T-helper 1 cell (primary cell): ENCODE measurements at places on chromosomes 4 and X.

DNA sequence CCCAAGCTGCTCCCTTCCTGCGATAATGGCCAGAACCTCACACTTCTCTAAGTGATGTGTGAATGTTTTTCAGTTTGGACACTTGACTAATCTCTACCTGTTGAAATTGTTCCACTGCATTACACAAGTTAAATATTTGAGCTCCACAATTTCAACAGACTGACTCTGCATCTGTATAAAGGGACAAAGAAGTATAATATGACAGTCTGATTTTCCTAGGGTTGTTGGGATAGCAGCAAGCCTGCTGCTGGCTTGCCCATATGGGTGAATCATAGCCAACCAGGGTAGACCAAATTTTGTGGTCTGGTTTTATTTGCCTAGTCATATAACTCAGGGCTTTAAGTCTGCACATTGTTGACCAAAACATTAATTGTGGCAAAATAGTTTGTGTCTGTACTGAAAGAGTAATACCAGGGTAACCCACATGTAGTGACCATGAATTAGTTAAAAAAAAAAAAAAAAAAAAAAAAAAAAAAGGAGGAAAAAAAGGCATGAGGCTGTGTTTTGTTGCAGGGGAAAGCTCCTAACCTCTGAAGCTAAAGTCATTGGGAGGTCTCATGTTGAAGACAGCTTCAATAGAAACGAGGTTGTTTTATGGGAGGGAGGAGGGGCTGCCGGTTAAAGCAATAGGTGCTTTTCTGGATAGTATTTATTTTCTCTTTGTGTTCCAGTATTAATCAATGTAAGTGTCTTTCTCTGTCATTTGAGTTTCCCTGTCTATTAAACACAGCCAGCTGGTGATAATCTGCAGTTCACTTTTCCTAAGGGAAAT, 534.2 kb downstream of the RAB28 start:
- DNase-seq: no peak

DNA sequence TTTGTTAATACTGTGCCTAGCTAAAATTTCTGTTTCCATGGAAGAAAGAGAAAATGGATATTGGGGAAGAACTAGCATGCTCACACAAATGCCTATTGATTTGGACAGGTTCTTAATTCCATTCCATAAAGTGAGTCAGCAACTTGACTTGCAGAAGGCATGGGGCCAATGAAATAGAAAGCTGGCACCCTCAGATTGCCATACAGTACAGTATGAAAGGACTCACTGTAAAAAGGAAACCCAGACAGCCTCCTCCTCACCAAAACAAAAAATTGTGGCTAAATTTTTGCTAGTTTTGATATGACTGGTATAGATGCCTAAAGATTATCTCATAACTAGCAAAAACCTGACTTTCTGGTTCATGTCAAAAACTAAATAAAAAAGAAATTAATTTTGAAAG, 11.2 kb upstream of the TAB3 start:
- no peak for DNase-seq

DNA sequence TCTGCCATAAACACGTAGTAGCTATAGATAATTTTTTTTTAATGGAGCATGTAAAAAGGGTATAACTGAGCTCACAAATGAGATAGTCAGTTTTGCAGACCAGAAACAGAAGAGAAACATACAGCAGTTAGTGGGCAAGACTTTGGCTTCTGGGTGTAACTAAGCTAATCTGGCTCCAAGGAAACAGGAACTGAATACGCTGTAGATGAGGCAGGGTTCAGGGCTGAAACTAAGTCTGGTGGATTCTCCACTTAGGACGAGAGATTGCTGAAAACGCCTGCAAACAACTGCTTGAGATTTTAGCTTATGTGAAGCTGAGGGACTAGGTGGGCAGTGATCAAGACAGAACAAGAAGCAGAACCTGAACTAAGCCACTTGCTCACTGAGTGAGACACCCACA, 91.7 kb downstream of the SMIM20 start:
- DNase-seq: no peak

GRCh38 chr4:20421603-20421985, 169.9 kb downstream of the SLIT2 start:
- no peak for DNase-seq

DNA sequence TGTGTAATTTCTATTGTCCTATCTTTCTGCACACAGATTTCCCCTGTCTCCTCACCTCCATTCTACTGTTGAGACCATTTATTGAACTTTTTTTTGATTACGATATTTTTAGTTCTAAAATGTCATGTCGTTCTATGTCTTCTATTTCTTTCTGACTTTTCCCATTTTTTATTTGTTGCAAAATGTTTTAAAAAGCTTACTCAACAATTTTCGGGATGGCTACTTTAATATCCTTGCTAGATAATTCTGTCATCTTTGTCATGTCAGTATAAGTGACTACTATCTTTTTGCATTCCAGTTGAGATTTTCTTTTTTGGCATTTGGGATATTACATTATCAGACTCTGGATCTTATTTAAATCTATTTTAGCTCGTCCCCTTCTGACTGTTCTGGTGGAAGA, 7.5 kb upstream of the DMD start:
- DNase-seq: no peak

GRCh38 chr4:146333187-146333894, 119.0 kb downstream of the REELD1 start:
- DNase-seq: no peak

DNA sequence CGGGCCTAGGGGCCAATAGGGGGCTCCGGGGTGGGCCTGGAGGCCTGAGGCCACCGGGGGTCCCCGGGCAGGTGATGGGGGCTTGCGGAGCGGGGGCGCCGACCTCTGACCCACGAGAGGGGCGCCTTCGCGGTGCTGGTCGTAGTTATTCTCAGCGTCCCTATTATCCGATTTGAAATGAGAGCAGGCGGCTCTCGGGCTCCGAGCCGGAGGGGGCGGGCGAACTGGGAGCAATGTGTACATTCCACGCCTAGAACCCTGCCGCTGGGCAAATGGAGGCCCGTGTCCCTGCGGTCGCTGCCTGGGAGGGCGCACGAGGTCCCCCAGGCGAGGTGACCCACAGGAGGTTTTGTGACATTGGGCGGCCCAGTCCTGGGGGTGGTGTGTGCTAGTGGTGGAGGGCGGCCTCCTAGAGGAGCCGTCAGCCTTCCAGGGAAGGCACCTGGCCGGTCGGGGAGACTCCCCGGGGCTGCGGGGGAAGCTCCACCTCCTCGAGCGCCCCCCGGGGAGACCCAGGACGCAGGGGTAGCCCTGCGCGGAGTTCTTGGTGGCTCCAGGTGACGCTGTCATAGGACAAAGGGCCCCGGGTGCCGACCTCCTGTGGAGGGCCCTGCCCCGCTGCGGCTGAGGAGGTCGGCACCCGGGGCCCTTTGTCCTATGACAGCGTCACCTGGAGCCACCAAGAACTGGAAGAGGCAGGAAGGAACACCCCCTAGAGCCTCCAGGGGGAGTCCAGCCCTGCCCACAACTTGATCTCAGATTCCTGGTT, 102.6 kb upstream of the PRKX start:
- DNase-seq: peak; percentile 4

DNA sequence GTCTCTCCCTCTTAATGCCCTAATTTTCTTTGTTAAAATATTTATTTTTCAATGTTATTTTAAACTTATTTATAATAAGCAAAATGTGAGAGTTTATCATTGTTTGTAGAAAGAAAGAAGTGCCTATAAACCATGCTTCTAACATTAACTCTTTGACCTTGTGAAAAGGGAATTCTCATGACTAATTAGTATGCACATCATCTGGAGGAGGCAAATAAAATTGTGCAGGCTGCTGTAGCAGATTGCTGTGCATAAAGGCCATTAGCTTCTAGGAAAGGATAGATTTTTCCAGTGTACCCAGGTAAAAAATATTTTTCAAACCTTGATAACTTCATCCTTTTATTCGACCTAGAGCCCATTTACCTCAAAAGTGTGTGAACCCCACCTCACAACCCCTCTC, 84.6 kb upstream of the GUCY1A1 start:
- DNase-seq: no peak

DNA sequence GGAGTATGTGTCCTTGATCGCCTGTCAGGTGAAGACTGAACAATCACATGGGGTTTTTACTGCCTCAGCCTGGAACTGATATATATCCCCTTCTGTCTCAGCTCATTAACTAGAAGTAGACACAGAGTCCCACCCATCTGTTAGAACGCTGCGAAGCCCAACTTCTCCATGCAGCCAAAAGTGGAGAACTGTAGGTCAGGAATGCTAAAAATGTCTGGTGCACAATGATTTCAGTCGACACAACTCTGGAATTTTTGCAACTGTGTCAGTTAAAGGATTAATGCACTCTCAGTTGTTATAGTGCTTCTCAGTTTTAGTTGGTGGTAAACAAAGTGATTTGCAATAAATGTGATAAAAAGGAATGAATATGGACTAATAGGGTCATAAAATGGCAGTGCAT, 287.2 kb downstream of the INPP4B start:
- DNase-seq: no peak

DNA sequence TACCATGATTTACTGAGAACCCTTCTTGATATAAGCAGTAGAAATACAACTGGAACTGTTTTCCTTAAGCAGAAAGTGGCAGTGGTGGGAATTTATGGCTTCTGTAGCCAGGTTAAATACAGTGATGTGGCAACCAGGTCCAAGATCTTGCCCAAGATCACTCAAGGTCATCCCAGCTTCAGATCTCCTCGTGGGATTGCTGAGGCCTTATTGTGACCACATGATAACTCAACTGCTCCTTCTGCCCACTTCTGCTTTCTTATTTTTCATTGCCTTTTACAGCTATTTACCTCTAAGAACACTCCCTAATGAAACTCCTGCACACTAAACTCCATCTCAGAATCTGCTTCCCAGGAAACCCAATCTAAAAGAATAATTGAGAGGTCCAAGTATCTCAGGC, 12.4 kb upstream of the CYBB start:
- no peak for DNase-seq
